CD4-positive, alpha-beta T cell treated with Interleukin-10 for 1 hour (primary cell): ENCODE measurements at places on chromosomes 16 and 17.

GRCh38 chr17:50423553-50424159, 2.4 kb upstream of the ACSF2 start:
- DNase-seq = no peak

DNA sequence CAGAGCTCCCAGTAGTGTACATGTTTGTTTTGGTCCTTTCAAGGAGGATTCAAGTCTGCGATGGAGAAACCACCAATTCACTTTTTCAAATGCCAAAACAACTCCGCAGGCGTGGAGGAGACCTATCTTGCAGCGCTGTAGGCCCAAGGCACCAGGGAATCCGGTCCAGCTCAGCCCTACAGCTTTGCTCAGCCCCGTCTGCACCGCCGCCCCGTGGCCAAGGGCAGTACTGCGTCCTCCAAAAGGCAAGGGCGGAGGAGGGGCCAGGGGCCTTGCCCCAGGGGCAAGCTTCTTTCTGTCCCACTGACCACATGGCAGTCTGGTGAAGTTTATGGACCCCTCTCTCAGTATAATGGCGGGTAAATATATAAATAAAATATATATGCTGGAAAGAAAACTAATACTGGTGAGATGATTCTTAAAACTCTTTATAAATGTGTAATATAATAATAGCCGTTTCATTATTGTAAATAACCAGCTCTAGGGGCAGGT, 709 bp upstream of the CD300LG start:
- peak; percentile 68 for DNase-seq

DNA sequence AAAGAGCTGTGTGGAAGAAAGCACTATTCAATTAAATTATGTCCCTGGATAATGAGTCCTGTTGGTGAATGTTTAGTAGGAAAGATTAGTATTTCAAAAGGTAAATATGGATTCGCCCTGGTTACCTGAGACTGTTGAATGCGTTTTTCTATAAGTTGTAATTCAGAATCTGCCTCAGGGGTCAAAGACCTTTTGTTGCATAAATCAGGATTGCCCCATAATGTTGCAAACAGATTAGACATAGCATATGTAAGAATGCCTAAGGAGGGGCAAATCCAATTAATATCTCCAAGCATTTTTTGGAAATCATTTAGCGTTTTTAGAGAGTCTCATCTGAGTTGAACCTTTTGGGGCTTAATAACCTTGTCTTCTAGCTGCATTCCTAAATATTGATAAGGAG, 70.1 kb upstream of the ARL4D start:
- DNase-seq = no peak

DNA sequence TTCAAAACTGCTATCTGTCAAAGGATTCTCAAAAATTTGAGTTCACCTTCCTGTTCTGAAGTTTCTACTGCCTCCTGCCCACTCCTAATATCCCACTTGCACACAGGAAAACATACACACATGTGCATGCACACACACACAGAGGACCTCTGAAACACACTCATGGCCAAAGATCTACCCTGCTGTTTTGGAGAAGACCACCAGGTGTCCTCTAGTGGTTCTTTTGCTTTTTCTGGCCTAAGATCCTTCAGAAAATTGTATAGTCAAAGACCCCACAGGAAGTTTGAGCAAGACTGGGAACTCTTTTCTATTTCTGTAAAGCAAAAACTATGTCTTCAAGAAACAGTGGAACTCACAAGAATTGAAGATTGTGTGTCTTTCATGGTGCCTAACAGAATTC, 90.2 kb downstream of the CDH8 start:
- no peak for DNase-seq

DNA sequence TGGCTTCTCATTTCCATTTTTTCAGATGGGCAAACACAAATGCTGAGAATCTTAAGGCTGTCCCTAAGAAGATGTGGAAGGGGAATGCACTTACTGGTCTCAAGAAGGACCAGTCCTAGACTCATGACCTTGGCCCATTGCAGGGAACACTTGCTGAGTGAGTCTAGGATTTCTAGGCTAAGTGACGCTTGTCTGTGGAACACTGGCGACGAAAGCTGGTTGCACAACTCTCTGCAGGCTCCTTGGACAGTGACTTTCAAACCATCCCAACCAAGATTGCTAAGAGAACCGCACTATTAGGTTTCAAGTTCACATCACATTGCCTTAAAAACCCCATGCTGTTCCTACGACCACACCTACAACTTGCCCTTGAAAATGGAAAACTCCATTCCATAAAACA, 174.1 kb downstream of the AXIN2 start:
- no peak for DNase-seq

GRCh38 chr16:55264949-55265348, 59.1 kb upstream of the IRX6 start:
- no peak for DNase-seq

GRCh38 chr16:79381603-79382042, 218.9 kb downstream of the MAF start:
- peak; percentile 45 for DNase-seq

DNA sequence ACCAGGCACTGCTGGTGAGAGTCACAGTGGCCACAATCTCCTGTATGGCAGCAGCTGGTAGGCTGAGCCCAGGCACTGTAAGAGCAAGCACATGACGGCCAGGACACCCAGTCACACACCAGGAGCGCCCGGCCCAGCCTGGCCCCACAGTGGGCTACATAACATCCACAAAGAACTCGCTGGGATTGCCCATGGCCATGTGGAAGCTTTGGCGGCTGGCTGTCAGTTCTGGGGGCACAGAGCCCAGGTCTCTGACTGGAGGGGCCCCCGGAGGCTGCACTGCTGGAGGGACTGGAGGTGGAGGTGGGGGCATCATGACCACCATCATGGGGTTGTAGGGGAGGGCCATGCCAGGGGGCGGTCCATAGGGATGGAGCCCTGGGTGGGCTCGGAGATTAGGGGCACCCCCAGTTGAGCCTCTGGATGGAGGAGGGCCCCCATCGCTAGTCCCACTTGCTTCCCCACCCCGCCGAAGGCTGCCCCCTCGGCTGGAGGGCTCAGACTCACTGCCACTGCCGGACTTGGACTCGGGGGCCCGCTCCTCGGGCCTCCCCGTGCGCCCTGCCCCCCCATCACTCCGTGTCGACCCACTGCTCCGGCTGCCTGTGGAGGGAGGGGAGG, 6.1 kb downstream of the ACADVL start:
- no peak for DNase-seq

GRCh38 chr17:18377437-18378204, at the start of gene EVPLL:
Gene EVPLL, plus strand, starts transcription at chr17:18377778. Its CDS starts 3,160 bp downstream, at chr17:18380938.
- no peak for DNase-seq

GRCh38 chr17:81371910-81372760, 23.1 kb upstream of the BAHCC1 start:
- no peak for DNase-seq
